Breast epithelium (tissue), 4 donors: ENCODE measurements at places on chromosomes 6 and 20. TPM values are rescaled to one million over a fixed set of nuclear protein-coding genes. Genes with fewer than 3 reads are reported as not detected.

DNA sequence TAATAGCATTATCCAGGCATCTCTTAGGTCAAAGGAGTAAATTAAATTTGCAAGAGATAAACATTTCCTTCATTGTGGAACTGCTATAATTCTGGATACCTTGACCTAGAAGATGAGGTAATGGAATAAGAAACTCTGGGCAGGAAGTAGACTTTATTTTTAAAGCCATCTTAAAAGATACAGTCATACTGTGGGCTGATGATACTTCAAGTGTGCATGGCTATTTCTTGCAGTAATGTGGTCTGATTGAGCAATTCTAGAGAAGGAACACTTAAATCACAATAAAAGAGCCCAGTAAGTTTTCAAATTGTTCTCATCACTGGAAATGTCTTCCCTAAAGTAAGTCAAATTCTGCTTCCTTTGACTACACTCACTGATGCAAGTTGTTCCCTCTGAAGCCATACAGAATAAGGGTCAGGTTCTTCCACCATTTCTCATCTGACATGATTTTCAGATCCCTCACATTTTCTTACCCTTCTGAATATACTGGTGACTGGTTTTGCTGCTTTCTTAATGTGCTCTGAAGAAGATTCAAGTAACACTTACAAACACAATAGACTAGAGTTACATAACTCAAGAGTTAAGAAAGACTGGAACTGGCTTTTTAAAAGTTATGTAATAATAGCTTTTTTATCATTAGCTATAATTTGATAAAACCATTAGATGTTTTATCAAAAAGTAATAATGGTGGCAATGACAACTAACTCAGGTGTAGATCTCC lies 62.6 kb upstream of the TMEM244 start:
- no peak for DNase-seq

TRDN gene
- 0.96 TPM for total RNA-seq

- DNase-seq: no peak
These were observed 82.8 kb downstream of the ZMYND8 start for GRCh38 chr20:47273591-47274235.

- no peak for DNase-seq
These were observed 60.7 kb downstream of the TNFAIP3 start for GRCh38 chr6:137927777-137928218.

GRCh38 chr6:69796073-69796641 lies 653 bp downstream of the LMBRD1 start:
- peak; percentile 66 for DNase-seq
